Inflammatory macrophage treated with lipopolysaccharide for 1 hour (primary cell): ENCODE measurements at places on chromosomes 7 and 10.

DNA sequence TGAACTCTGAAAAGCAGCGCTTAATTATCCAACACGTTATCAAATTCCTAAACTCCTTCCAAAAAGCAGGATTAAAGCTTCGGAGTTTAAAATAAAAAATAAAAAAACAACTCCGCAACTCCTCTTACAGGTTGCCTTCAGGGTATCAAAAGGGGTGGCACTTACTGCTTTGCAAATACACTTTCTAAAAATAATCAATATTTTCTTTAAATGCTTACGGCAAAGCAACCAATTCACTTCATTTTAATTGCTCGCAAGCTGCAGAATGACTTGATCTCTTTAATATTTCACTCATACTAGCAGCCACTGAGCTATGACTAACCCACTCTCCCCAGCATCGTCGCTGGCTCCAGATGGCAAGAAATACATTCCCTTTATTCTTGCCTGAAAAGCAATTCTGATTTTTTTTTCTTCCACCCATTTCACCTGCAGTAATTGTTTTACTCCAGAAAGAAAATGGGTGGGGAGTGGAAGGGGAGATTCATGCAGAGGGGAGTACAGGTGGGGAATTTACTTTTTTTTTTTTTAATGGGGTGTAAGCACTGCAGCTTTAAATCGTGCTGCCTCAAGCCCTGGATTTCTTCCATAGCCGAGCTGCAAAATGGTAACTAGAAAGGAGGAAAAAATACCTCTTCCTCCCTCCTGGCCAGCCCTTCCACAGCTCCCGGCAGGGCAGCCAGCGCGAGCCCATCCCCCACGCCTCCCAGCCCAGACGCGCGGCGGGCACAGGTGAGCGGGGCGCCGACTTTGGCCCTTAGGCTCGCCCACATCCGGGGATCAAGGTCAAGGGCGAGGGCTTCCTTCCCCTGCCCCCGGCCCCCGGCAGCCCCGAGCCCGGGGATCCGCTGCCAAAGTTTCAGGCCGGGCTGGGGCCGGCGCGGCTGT, 54.2 kb upstream of the FHIP2A start:
- no peak for DNase-seq

DNA sequence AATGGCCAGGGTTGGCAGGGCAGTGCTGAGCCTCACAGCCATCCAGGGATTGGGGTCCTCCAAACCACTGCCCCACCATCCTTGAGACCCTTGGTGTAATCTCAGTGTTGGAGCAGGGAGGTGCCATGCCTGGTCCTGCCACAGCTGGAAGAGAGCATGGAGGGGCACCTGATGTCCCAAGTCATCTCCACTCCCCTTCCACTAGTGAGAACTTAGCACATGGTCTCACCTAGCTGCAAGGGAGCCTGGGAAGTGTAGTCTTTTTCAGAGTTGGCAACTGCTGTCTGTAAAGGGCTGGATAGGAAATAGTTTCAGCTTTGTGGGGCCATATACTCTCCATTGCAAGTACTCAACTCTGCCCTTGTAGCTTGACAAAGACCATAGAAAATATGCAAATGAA, 238.7 kb downstream of the RPS24 start:
- no peak for DNase-seq

DNA sequence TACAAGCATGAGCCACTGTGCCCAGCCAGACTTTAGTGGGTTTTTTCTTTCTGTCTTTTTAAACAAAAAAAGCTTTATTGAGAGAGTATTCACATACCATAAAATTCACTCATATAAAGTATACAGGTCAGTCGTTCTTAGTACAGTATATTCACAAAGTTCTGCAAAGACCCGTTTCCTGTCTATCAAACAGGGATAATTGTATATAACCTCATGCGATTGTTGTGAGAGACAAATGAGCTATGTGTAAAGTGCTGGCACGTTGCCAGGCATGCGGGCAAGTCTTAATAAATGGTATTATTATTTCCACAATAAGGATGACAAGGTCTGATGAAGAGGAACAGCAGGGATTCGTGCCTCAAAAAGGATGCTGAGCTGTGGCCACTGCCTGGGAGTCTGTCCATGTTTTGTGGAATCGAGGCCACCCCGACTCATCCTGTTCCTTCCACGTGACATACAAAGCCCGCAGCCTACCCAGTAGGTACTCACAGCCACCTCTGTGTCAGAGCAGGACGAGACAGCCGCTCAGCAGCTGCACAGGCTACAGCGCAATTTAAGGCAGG, 51.6 kb downstream of the SMKR1 start:
- DNase-seq = no peak

GRCh38 chr10:15572531-15573045, 147.1 kb downstream of the ITGA8 start:
- DNase-seq = no peak

- DNase-seq = no peak
Observed at GRCh38 chr7:30934732-30935568, 23.3 kb downstream of the AQP1 start.

GRCh38 chr7:34755008-34755407, 97.0 kb downstream of the NPSR1 start:
- DNase-seq = no peak

GRCh38 chr10:17005621-17006566, 123.7 kb downstream of the CUBN start:
- no peak for DNase-seq

DNA sequence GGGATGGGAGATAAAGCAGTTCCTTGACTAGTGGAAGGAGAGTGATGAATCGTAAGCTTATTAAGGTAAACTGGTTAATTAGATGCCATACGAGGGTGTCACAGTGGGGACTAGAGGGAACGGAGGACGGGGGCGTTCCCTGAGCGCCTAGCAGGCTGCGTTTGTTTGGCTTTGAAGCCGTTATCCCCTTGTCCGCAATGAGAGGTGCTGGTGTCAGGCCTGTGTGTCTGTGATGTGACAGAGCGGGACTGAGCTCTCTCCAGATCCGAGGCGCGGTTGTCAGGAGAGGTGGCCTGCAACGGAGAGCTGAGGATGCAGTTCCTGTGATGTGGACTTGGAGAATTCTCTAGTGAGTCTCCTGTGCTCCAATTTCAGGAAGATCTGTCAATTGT, 60.0 kb upstream of the PRPS1L1 start:
- no peak for DNase-seq

DNA sequence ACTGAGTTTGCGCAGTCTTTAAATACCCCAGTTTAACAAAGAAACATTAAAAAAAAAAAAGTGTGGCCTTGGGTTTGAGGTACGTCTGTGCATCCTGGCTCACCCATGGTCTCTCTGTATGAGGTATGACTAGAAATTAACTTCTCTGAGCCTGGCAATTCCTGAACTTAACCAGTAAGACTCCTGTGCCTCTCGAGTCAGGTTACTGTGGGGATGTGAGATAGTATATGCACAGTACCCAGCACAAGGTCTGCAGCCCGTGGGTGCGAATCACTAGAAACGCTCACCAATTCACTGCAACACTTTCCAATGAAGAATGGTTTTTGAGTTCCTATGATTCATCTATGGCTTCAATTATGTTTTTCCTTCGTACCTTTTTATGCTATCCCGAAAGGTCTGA, 149.9 kb downstream of the SFMBT2 start:
- DNase-seq = no peak

DNA sequence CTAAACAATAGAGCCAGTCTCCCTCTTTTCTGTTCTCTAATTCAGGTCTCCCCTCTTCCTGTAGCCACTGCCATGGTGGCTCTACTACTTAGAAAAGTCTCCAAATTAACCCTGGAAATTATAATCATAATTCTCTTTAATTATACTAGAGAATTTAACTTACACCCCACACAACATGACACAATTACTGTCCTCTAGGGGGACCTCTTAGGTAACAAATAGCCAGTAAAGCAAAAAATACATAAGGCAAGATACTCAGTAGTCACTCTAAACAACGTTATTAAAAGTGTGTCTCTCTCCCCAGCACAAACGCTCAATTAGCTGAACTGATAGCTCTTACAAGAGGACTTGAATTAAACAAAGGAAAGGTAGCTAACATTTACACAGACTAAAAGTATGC, 44.3 kb upstream of the ZNF107 start:
- no peak for DNase-seq

DNA sequence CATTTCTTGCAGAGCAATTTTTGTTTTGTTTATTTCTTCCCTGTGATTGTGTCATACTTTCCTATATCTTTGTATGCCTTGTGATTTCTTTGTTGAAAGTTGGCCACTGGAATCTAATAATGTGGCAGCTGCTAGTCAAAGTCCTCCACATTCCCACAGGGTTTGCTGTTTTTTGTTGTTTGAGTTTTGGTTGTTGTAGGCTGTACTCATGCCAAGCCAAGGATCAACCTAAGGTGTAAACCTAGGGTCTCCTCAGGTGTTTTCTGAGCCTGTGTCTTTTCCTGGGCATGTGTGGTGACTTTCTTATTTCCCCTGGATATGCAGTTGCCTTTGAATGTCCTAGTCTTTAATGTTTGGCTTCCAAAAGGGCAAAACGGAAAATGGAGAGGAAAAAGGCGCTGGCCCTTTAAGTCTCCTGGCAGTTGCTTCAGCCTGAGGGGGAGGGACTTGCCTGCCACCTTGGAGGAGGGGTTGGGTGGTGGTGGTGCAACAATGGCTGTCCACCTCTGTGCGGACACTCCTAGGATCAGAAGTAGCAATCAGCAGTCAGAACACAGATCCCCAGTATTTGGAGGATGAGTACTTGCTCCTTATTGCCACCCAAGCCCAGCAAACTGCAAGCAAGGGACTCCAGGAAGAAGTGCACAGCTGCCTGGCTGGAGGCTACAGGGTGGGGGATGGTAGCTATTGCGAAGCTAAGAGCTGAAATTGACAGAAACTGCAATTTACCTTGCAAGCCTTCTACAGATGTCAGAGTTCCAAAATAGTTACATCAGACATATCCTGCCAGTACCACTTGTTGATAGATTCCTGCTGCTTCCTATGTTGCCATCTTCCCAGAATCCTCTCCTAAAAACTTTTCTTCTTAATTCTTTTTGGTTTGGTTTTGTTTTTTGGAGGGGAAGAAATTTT, 5.6 kb upstream of the ZNF518A start:
- DNase-seq = peak; percentile 27

DNA sequence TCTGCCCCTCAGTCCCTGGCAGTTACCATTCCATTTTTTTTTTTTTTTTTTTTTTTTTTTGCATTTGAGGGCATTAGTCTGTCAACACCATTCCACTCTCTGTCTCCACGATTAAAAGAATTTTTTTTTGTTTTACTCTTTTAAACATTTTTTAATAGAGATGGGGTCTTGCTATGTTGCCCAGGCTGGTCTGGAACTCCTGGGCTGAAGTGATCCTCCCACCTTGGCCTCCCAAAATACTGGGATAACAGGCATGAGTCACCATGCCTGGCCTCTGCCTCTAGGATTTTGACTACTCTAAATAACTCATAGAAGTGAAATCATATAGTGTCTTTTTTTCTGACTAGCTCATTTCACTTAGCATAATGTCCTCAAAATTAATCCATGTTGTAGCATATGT, 16.5 kb upstream of the CLDN3 start:
- DNase-seq = no peak

GRCh38 chr7:25718596-25718995, 433.4 kb upstream of the NFE2L3 start:
- no peak for DNase-seq

DNA sequence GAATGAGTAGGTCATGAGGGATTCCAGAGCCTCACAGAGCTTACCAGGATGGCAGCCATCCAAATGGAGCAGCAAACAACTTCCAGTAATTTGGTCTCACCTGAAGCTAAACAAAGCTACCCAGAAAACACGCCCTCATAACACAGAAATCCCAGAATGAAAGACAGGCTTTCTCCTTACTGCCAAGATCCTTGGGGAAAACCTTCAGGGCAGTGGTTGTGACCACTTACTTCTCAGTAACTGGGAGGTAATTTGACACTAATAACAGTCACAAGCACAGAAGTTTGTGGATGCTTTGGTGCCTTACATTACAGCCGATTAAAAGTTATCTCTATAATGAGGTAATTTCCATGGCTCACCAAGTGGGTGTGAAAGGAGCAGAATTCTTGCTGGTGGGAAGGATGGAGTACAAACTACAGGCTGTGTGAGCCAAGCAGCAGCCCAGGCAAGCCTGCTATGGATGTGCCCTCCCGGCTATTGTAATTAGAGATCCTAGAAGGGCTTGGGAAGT, 10.4 kb downstream of the WDR91 start:
- DNase-seq = no peak

DNA sequence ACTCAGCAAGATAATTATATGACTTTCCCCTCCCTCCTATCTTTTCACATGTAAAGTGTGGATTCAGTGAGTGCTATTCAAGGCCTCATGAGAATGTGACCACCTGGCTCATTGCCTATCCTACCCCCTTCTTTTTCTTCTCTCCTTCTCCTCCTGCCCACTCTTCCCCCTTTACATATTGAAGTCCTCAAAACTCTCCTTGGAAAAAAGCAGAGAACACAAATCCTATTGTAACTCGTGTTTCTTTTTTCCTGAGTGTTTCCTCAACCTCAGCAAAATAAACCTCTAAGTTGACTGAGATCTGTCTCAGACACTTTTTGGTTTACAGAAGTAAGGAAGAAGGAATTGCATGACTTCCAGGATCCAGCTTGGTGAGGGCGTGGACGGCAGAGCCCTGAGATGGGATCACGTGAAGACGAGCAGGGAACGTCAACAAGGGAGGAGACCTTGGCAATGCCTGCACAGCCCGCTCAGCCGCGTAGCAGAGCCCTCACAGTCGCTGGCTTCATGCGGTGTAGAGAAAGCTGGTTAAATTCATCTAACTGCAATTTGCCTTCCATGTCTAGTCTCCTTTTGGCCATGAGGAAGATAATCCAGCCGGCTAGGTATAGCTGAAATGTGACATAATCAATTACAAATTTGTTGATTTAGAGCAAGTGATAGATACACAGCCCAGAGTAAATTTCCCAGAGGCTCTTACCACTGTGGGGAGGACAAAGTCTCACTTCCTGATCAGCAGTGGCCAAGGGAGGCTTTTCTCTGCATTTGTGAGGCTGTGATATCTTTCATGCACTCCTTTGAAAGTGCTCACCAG, 75.7 kb downstream of the LYZL2 start:
- DNase-seq = peak; percentile 69
